H7 (cell line): ENCODE measurements at places on chromosomes 12 and 14. TPM values are rescaled to one million over a fixed set of nuclear protein-coding genes. Genes with fewer than 3 reads are reported as not detected.

GRCh38 chr14:76473481-76474263, 97.7 kb downstream of the ESRRB start:
- peak; percentile 88 for DNase-seq

DNA sequence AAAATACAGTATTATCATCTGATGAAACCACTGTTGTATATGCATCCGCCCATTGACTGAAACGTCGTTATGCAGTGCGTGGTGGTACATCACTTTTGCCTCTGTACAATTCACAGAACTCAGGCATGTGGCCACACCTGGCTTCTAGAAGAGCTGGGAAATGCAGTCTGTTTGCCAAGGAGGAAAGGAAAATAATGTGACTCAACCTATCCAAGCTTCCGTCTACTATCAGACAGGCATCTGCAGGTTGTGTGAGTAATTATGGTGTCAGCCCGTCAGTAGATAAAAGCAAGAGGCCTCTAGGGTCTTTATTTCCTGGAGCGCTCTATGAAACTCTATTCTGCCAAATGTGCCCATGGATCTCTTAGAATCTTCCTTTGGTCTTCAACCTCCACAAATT, 111.6 kb downstream of the BBS10 start:
- no peak for DNase-seq

GRCh38 chr14:90698379-90698869, 117.8 kb downstream of the TTC7B start:
- no peak for DNase-seq

- DNase-seq = no peak
These were observed 193.9 kb upstream of the PLXNC1 start for GRCh38 chr12:93954166-93955112.

GRCh38 chr12:127888943-127889719, 377.8 kb upstream of the TMEM132C start:
- no peak for DNase-seq

GRCh38 chr14:23160924-23161522, 22.4 kb downstream of the SLC7A8 start:
- DNase-seq = peak; percentile 90

DNA sequence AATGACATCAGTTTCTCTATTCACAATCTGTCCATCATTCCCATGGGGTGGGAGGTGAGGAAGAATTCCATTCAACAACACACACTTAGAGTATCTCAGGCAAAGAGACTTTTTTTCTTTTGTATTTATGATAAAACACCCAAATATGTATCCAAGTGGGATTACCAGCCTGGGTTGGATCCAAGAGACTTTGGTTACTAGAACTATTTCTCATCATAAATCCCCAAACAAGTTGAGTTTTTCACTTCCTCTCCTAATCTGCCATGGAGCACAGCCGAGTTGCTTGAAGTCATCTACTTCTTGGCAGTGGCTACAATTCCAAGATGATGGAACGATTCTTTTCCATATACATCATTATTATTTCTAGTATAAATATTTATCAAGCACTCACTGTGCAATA, 209.2 kb upstream of the HMGA2 start:
- DNase-seq = no peak

DNA sequence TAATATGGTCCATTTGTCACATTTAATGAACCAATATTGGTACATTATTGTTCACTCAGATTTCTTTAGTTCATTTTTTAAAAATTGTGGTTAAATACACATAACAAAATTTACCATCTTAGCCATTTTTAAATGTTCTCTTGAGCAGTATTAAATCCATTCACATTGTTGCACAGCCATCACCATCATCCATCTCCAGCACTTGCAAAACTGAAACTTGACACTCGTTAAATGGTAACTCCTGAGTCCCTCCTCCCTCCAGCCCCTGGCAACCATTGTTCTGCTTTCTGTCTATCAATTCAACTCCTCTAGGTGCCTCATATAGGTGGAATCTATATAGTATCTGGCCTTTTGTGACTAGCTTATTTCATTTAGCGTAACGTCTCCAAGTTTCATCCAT, 86.4 kb downstream of the ACACB start:
- DNase-seq = no peak

GRCh38 chr12:24770821-24771220, 178.1 kb downstream of the BCAT1 start:
- no peak for DNase-seq

GRCh38 chr12:6790496-6791150, 1.3 kb downstream of the CD4 start:
- no peak for DNase-seq

- peak; percentile 33 for DNase-seq
These were observed 8.6 kb downstream of the DLK1 start for GRCh38 chr14:100735271-100735670.

- DNase-seq = no peak
These were observed 32.6 kb upstream of the HIF1A start for GRCh38 chr14:61662437-61663311.

CACNA2D4 gene
- 0.03 and 0.22 TPM in 2 replicates for total RNA-seq

PUS7L gene
- 11.9 and 22.3 TPM in 2 replicates for total RNA-seq

BCAT1 gene
- 150 and 157 TPM in 2 replicates for total RNA-seq

SYCP3 gene
- not detected in 2 replicates for total RNA-seq

POU6F1 gene
- total RNA-seq = 8.3 and 11.8 TPM in 2 replicates

SIX6 gene
- total RNA-seq = 0.04 and 0.07 TPM in 2 replicates

NOXRED1 gene
- total RNA-seq = 0.07 and 2.3 TPM in 2 replicates
